Osteoblast (primary cell): ENCODE measurements at places on chromosomes 4 and X. TPM values are rescaled to one million over a fixed set of nuclear protein-coding genes. Genes with fewer than 3 reads are reported as not detected.

Gene PRPS2
- 24.2 and 24.8 TPM in 2 replicates for total RNA-seq

DNA sequence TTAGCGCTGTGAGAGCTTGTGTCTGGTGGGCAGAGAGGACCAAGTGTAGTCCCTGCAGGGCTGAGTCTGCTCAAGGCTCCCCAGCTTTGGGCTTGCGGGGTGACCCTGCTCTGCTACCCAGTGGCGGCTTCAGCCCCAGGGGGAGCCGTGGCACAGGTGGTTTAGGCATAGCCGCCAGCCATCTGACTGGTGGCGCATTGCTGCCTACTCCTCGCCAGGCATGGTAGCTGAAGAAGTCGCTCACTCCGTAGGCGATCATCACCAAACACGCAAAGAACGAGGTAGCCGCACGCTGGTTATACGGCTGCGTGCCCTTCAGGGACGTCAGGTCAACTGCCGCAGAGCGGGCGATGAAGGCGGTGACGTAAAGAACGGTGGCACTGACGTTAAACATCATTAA lies 180.7 kb upstream of the DIPK2B start:
- DNase-seq = no peak

- no peak for DNase-seq
Measured at GRCh38 chr4:57059890-57060716, 50.1 kb downstream of the IGFBP7 start.

- DNase-seq = peak; percentile 85
Measured at GRCh38 chr4:833156-833555, 7.2 kb upstream of the CPLX1 start.

DNA sequence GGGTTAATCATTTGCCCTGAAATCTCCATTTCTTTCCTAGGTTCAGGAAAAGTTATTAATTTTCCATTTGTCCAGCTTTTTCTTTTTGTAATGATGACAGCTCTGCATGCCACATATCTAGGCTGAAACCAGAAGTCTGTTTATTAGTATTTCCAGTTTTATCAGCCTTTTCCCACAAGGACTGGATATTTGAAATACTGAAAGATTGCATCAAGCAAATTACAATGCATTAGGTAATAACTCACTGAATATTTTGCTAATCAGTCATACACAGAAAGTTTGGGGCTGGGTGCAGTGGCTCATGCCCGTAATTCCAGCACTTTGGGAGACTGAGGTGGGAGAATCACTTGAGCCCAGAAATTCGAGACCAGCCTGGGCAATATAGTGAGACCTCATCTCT lies 21.5 kb downstream of the SLC9A7 start:
- peak; percentile 46 for DNase-seq

DNA sequence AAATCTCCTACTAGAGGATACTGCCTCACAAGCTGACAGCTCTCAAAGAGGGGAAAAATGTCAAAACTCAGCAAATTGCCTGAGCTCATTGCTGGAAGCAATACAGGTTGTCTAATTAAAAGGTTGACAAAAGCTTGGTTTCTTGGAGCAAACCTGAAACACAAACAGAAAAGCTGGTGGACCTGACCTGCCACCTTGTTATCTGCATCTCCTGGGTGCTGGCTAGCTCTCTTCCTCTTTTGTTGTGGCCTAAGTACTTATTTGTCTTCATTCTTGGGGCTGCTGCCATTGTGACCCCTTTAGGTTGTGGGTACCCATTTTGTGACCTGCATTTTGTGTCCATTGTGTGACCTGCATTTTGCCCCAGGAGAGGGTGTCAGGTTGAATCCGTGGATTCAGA lies 184.5 kb downstream of the KIT start:
- DNase-seq = no peak

- no peak for DNase-seq
Measured at GRCh38 chrX:136205882-136206380, 45.3 kb downstream of the MAP7D3 start.
